ENCODE measurements at places on chromosomes 12 and 14.

DNA sequence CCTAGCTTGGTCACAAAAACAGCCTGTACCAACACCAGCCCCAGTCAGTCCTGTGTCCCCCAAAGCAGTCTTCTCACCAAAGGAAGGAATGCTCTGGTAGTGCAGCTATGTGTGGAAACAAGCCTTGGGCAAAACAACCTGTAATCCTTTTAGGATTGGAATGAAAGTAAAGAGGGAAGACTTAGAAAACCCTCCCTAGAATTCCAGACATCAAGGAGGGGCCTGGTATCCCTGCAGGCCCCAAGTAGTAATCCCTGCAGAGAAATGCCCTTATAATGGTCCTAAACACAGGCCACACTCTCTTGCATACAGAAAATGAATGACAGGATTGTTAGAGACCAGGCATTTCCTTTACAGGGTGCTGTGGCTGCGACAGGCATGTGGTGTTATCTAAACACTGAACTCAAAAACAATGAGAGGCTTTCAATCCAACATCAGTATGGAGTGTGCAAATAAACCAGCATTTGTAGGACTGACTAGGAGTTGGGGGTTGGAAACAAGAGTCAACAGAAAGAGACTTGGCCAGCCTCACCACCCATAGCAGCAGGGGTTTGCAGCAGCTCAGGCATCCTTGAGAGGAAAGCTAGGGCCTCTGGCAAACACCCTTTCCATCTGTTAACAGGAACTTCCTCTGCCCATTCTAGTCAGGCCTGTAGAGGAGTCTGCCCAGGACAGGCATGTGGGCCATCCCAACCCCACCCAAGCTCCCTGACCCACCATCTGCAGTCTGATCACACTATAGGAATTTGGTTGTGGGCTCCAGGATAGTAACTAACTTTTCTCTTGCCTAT, 59.1 kb downstream of the DCAF5 start:
- no peak for DNase-seq
- no peak overlapping the region for H3K4me3 ChIP-seq
- no peak overlapping the region for H3K27ac ChIP-seq
- H3K36me3 ChIP-seq: peaks cover 44% of the 10 kb centered on the region
- no peaks in the 10 kb centered on the region for H3K27me3 ChIP-seq

DNA sequence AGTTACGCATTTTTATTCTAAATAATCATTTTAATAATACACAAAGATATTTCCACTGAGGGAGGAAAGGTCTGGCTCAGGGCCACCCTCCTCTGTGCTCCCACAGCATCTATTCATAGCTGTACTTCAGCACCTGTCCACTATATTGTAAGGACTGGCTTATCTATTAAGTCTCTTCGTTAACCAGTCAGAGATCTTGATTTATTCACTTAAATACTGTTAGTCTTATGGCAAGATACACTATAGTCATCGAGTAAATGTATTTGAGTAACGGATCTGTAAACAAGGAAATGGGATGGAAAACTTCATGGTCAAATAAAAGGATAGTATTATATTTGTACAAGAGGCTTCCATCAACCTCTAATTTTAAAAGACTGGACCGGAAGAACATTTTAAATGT, 54.6 kb downstream of the SPTLC2 start:
- H3K4me3 ChIP-seq: no peak overlapping the region
- H3K27me3 ChIP-seq: no peaks in the 10 kb centered on the region
- peaks cover 49% of the 10 kb centered on the region for H3K36me3 ChIP-seq
- peaks cover 4% of the 10 kb centered on the region for H3K4me1 ChIP-seq
- no peak overlapping the region for H3K27ac ChIP-seq

GRCh38 chr12:104177663-104178501, 37.7 kb upstream of the TXNRD1 start:
- H3K27me3 ChIP-seq: peaks cover 2% of the 10 kb centered on the region
- no peak for DNase-seq
- H3K27ac ChIP-seq: no peak overlapping the region
- no peaks in the 10 kb centered on the region for H3K36me3 ChIP-seq
- no peak overlapping the region for H3K4me3 ChIP-seq

GRCh38 chr12:9718968-9719367, 13.9 kb downstream of the CLECL1 start:
- peaks cover 97% of the 10 kb centered on the region for H3K4me1 ChIP-seq
- no peaks in the 10 kb centered on the region for H3K27me3 ChIP-seq
- DNase-seq: no peak
- H3K36me3 ChIP-seq: no peaks in the 10 kb centered on the region
- H3K27ac ChIP-seq: no peak overlapping the region

DNA sequence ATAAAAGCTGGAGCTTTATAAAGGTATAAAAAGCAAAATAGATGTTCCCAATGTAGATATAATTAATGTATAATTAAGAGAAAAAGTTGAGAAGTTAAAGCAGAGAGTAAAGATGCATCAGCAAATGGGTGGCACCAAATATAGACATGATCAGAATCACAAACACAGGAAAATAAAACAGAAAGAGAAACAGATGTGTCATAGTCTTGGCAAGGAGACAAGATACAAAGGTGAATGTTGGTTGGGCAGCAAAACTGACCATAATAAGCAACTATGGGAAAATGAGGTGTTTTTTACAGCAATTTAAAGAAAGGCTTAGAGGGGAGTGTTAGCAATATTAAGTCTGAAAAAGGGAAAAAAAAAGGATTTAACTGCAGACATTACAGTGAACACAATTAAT, 135.4 kb upstream of the CLEC14A start:
- no peak overlapping the region for H3K4me3 ChIP-seq
- H3K27ac ChIP-seq: no peak overlapping the region
- H3K4me1 ChIP-seq: no peaks in the 10 kb centered on the region
- no peaks in the 10 kb centered on the region for H3K27me3 ChIP-seq
- DNase-seq: no peak

DNA sequence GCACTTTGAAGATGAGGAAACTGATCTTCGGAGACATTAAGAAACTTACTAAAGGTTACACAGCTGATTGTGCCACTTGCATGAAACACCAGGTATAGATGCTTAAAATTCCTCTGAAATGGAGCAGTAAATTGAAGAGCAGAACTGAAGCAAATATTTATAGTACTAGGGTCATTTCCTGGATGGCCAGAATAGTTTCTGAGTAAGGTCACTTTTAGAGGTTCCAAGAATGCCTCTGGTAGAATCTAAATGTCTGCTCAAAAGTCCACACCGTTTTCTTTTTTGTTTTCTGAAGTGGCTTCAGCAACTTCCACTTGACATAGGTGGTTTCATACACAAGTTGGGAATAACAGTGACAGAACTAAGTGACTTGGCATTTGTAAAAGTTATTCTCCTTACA, 19.4 kb downstream of the TPH2 start:
- H3K4me1 ChIP-seq: no peaks in the 10 kb centered on the region
- H3K27ac ChIP-seq: no peak overlapping the region
- no peaks in the 10 kb centered on the region for H3K36me3 ChIP-seq

DNA sequence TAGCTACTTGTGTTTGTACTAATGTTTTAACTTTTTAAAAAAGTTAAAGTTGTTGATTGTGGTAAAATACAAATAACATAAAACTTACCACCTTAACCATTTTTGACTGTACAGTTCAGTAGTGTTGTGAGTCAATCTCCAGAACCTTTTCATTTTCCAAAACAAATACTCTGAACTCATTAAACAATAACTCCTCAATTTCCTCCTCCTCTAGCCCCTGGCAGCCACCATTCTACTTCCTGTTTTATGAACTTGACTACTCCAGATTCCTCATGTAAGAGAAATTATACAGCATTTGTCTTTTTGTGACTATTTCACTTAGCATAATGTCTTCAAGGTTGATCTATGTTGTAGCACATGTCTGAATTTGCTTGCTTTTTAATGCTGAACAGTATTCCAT, 299.1 kb upstream of the AMIGO2 start:
- no peak overlapping the region for H3K4me3 ChIP-seq
- no peaks in the 10 kb centered on the region for H3K36me3 ChIP-seq
- H3K27ac ChIP-seq: no peak overlapping the region

DNA sequence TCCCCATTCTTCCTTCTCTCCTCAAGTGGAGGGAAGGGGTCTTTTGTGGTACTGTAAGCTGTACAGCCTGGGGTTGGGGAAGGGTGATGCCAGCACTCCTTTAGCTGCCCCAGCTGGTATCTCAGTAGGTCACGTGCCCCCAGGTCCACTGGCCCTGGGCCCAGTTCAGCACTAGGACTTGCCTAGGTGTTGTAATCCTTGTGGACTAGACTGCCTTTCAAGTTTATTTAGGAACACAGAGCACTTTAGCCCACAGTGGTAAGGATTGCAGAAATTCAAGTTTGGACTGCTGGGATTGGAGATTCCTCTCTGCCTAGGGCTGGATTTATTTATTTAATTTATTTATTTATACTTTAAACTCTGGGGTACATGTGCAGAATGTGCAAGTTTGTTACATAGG, 569.6 kb downstream of the AACS start:
- no peak overlapping the region for H3K27ac ChIP-seq
- no peak overlapping the region for H3K4me3 ChIP-seq
- no peaks in the 10 kb centered on the region for H3K36me3 ChIP-seq
- no peaks in the 10 kb centered on the region for H3K4me1 ChIP-seq
- DNase-seq: no peak

- no peak for DNase-seq
- no peak overlapping the region for H3K4me3 ChIP-seq
- peaks cover 8% of the 10 kb centered on the region for H3K4me1 ChIP-seq
Observed at GRCh38 chr14:91338379-91338778, 79.2 kb downstream of the CCDC88C start.

DNA sequence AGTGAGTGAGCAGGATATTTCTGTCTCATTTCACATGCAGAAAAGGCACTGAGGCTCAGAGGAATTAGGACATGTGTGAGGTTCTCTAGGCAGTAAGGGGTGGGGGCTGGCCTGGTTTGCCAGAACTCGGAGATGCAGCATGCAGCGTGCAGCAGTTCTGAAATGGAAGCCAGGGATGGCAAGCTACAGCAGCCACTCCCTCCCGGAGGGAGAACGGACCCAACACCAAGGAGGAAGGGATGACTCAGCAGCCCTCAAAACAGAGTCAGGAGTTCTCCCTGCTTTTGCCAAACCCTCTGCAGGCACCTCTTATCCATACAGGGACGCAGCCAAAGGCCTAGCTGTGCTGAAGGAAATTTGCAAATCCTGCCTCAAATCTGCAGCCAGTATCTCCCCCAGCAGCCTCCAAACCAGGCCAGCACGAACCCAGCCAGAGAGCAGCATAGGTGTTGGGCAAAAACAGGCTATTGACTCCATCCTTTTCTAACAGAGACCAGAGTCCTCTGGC, 10.3 kb upstream of the SERPINA3 start:
- no peak overlapping the region for H3K27ac ChIP-seq
- no peak overlapping the region for H3K4me3 ChIP-seq
- H3K27me3 ChIP-seq: no peaks in the 10 kb centered on the region
- H3K36me3 ChIP-seq: no peaks in the 10 kb centered on the region

DNA sequence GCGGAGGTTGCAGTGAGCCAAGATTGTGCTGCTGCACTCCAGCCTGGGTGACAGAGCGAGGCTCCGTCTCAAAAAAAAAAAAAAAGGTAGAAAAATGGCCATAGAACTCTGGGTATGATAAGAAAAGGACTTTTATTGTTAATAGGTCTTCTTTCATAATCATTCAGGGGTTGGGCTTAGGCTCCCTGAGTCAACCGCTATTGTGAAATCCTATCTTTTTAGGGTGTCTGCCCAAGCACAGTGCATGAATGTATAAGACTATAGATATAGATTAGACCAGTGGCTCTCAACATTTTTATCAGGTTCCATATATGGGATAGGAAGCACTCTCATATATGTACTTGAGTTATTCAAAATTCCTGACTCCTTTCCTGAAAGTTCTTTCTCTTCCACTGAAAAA, 48.7 kb upstream of the USP15 start:
- H3K4me3 ChIP-seq: no peak overlapping the region
- no peak overlapping the region for H3K27ac ChIP-seq
- no peaks in the 10 kb centered on the region for H3K27me3 ChIP-seq
- DNase-seq: no peak
- no peaks in the 10 kb centered on the region for H3K4me1 ChIP-seq

DNA sequence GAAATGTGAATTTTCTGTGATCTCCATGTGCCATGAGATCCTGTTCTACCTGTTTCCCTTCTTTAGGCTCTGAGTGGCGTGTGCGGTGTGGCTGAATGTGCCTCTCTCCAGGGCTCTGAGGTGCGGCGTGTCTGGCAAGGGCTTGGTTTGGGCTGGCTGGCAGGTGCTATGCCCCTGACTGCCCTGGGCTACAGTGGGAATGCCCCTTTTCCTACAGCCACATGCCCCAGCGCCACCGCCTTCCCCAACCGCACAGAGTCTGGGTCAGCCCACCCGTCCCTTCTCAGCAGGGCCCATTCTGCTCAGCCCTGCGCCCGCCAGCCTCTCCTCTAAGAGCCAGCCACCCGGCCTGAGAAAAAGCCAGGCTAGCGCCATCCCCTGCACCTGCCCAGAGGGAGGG, 24.7 kb downstream of the BTBD6 start:
- peaks cover 2% of the 10 kb centered on the region for H3K36me3 ChIP-seq
- no peak overlapping the region for H3K4me3 ChIP-seq
- DNase-seq: no peak
- no peaks in the 10 kb centered on the region for H3K4me1 ChIP-seq
- H3K27ac ChIP-seq: no peak overlapping the region

- H3K36me3 ChIP-seq: no peaks in the 10 kb centered on the region
- H3K4me1 ChIP-seq: peaks cover 27% of the 10 kb centered on the region
- no peak for DNase-seq
- no peak overlapping the region for H3K4me3 ChIP-seq
- H3K27ac ChIP-seq: no peak overlapping the region
- peaks cover 29% of the 10 kb centered on the region for H3K27me3 ChIP-seq
Observed at GRCh38 chr14:52071675-52072074, 2.8 kb upstream of the NID2 start.

GRCh38 chr14:34713681-34714319, 593 bp downstream of the CFL2 start:
- peak overlapping the region; percentile 87 for H3K27ac ChIP-seq
- no peak for DNase-seq
- H3K4me1 ChIP-seq: peaks cover 11% of the 10 kb centered on the region
- H3K36me3 ChIP-seq: peaks cover 6% of the 10 kb centered on the region
- H3K4me3 ChIP-seq: peak overlapping the region; percentile 91

DNA sequence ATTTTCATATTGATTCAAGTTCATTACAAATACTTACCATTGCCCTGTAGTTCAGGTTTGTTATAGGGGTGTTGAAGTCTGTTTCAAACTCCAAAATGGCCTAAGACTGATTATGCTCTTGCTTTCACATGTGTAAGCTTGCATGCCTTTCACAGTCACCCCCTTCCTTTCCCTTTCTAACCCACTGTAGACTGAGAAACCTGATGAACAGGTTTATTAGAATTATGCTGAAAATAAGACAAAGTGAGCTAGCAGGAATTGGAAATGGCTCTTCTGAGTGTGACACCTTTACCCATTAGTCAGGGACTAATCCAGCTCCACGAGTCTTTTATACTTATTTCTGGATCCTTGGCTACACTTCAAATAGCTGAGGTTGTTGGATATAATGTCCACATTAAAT, 38.9 kb downstream of the FBXO33 start:
- no peak overlapping the region for H3K4me3 ChIP-seq
- H3K36me3 ChIP-seq: peaks cover 13% of the 10 kb centered on the region
- no peaks in the 10 kb centered on the region for H3K4me1 ChIP-seq
- no peaks in the 10 kb centered on the region for H3K27me3 ChIP-seq
- no peak for DNase-seq

- H3K27me3 ChIP-seq: no peaks in the 10 kb centered on the region
- no peak overlapping the region for H3K27ac ChIP-seq
- no peak for DNase-seq
- H3K36me3 ChIP-seq: peaks cover 15% of the 10 kb centered on the region
Observed at GRCh38 chr14:92638904-92639303, 109.5 kb downstream of the LGMN start.

Measured in B cell (primary cell).